IPS DF 19.7 (cell line): ENCODE measurements at places on chromosomes 2 and 18.

DNA sequence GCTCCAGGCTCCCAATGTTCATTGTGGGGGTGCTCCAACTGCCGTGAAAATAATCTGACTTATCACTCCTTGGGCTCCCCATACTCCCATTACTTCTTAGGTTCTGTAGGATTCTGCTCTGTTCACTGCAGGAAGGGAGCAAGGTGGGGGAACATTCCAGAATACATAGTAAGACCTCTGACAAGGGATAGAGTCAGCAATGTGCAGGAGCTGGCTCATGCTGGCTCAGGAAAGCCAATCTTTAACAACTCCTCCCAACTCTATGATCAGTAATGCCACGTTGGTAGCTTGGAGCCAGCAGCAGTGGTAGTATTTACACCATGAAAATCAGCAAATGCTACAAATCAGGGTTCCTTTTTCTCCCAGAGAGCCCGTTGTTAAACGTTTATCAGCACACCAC, 44.4 kb downstream of the FECH start:
- no peak for DNase-seq

GRCh38 chr18:74836296-74837139, 238.8 kb downstream of the ZNF407 start:
- no peak for DNase-seq

DNA sequence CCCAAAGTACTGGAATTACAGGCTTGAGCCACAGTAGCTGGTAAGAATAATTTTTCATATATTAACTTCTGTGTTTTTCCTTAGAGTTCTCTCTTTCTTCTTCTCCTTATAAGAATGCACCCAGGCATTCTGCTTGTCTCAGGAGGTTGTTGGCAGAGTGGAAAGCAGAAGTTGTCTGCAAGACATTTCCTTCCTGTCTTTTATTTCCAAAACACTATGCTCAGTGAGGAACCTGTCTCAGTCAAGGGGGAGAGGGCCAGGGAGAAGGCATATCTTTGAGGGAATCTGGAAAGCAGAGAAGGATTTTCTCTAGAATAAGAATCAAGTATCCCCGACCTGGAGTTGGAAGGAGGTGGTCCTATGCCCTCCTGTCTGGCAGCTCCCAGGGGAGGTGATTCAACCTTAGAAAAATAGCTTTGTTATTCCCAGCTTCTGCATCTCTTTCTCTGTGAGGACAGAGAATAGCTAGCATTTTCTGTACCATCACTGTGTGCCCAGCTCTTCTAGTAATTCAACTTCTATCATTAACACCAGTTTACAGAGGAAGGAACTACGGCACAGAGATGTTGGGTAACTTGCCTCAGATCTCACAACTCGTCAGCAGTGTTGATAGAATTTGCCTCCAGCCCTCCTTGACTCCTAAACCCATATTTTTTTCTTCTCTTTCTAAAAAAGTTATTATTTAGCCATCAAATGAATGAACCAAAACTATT, 3.8 kb upstream of the LPIN2 start:
- no peak for DNase-seq

- no peak for DNase-seq
Measured at GRCh38 chr2:241563571-241563980, 5.0 kb downstream of the BOK start.

- DNase-seq: no peak
Measured at GRCh38 chr2:169345486-169346437, 16.6 kb downstream of the LRP2 start.

GRCh38 chr18:65322895-65323294, 427.9 kb upstream of the CDH7 start:
- DNase-seq: no peak

GRCh38 chr2:160194946-160195345, 5.1 kb downstream of the ITGB6 start:
- DNase-seq: no peak

DNA sequence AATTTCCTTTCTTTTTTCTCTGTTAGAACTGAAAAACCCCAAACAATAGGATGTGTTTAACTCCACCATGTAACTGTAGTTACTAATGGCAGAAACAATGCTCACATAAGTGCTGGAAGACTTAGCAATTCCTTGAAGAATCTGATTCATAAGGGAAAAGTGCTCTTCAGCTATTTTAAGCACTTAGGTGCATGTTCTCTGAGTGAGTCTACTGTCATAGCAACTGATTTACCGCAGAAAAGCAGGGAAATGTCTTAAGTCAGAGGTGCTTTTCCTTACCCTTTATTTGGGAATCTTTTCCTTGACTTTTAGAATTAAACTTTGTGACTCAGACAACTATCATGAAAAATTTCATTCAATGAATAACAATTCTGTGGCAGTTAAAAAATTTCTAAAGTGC, 65.4 kb upstream of the NABP1 start:
- no peak for DNase-seq

GRCh38 chr2:241285596-241285995, 29.9 kb downstream of the HDLBP start:
- no peak for DNase-seq

DNA sequence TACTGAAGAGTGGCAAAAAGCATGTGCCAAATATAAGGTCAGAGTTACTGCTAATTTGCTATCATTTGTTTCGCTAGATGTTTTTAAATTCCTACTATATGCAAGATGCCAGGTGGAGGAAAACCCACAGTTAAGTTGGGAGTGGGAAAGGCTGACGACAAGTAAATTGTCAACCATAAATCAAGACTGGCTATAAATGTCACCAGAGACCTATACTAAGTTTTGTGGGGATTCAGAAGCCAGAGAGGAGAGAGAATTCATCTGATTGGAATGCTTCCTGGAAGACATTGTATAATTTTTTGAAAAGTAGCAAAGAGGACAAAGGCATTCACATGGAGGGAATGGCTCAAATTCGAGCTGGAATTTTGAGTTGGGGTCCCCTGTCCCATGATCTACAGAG, 64.3 kb downstream of the CFAP221 start:
- no peak for DNase-seq

GRCh38 chr2:236107942-236108625, 60.1 kb downstream of the GBX2 start:
- DNase-seq: no peak

GRCh38 chr2:163466331-163467250, 269.2 kb downstream of the FIGN start:
- DNase-seq: no peak

DNA sequence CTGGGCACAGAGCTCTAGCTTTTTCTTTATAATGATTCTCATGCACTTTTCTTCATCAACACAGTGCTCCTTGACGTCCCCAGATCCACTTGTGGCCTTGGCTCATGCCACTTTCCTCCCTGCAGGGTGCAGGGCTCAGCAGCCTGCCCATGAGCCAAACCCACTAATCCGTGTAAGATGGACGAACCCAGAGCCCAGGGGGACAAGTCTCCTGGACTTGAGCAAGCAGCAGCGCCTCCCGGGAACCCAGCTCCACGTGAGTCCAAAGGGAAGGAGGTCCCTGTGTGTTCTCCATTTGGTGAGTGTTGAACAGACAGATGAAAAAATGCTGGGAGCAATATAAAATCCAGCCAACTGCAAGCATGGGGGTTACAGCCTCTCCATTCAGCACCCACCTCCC, 470.6 kb upstream of the HS6ST1 start:
- DNase-seq: no peak

DNA sequence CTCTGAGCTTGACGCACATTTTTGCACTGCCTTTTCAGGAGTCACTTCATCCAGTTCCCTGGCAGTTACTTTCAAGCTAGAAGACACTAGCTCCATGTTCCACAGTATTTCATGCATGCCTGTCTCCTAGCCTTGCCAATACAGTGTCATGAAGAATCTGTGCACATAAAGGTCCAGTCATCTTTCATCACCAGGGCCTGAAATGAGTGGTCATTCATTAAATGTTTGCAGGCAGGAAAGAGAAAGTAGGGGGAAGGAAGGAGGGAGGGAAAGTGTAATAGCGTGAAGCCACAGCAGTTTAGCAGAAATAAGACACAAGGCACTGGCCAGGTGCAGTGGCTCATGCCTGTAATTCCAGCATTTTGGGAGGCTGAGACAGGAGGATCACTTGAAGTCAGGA, 92.4 kb upstream of the COPS8 start:
- no peak for DNase-seq

- no peak for DNase-seq
Measured at GRCh38 chr2:107001551-107001950, 115.6 kb upstream of the ST6GAL2 start.

DNA sequence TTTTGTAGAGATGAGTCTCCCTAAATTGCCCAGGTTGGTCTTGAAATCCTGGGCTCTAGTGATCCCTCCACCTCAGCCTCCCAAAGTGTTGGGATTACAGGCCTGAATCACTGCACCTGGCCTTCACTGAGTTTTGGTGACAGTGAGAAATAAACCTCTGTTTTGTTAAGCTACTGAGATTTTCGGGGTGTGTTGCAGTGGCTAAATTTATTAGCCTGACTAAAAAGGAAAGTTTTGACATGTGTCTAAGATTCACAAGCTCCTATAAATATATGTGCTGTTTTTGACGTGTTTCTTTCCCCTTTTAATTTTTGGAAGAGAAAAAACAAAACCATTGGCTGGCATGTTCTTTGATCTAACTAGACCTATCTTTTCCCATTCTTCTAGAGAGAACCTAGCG, 190.5 kb upstream of the MC4R start:
- no peak for DNase-seq

DNA sequence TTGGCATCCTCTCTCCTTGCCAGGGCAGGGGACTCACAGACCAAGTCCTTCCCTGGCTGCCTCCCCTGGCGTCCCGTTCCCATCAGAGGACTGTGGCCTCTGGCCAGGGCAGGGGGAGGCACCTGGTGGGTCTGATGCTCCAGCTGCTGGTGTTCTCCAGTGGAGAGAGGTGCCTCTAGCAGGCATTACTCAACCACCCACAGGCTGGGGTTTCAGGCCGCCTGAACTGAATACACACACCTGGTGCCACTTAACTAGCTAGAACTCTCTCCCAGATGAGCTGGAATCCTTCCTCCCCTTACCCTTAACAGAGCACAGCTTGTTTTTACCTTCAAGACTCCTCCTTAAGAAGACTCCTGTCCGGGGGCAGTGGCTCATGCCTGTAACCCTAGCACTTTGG, 37.7 kb upstream of the CNGA3 start:
- no peak for DNase-seq

DNA sequence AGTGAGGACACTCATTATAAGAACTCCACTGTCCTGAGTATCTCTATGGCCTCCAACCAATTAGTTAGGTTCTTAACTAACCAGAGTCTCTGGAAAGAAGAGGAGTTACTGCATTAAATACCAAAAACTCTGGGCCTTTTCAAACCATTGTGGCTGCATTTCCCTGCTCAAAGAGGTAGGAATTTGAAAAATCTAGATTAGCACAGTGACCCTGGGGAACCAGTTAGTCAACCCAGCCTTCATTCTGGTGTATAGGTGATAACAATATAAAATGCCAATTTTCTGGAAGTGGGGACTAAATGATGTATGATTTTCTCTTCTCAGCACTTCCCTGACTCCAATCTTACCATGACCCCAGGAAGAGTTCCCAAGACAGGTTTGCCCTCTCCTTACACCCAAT, 287.8 kb upstream of the SETBP1 start:
- DNase-seq: peak; percentile 23

DNA sequence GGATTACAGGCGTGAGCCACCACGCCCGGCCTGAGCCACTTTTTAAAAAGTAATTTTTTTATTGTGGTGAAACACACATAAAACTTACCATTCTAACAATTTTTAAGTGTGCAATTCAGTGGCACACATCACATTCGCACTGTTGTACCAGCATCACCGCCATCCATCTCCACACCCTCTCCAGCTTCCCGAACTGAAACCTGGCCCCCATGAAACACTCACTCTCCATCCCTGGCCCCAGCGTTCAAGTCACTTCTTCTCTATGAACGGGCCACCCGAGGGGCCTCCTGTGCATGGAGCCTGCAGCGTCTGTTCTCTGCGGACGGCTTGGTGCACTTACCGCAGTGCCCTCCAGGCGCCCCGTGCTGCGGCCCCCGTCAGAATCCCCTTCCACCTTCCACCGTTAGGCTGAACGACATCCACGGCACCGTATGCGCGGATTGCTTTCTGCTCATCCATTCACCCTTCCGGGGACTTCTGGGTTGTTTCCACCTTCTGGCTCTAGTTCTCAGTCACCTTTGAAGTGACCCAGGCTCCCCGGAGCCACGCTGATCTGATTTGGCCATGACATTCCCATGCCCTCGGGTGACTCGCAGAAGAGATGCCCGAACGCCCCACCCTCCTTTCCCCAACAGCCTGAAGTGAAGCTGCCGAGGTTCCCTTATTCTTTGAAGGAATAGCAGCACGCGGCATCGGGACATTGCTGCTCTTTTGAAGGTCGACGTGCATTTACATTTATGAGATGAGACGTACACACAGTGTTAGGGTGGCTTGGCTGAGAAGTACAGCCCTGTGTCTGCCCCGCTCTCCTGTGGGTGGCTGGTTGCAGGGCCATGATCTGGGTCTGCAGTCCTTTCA, 134.4 kb downstream of the MBP start:
- no peak for DNase-seq

DNA sequence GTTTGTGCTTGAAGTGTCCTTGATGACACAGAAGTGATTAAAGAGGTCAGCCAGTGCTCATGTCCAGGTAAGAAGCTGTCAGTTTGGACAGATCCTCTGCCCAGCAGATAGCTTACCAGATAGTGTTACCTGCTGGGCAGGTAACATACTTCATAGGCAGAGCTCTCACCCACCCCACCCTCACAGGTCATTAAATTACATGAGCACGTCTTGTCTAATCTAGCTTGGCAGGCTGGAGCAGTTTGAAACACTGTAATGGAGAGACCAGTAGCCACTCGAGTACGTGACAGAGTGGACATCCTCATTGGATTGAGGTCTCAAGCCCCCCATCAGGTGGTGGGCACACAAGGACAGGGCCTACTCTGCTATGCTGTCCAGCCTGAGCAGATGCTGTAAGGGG, 27.1 kb downstream of the TTC32 start:
- no peak for DNase-seq

- DNase-seq: no peak
Measured at GRCh38 chr18:2969695-2970094, 43.2 kb downstream of the LPIN2 start.

- DNase-seq: no peak
Measured at GRCh38 chr2:201933792-201934237, 99.8 kb upstream of the FZD7 start.

- DNase-seq: peak; percentile 30
Measured at GRCh38 chr2:57156231-57156924, 890.2 kb upstream of the VRK2 start.

DNA sequence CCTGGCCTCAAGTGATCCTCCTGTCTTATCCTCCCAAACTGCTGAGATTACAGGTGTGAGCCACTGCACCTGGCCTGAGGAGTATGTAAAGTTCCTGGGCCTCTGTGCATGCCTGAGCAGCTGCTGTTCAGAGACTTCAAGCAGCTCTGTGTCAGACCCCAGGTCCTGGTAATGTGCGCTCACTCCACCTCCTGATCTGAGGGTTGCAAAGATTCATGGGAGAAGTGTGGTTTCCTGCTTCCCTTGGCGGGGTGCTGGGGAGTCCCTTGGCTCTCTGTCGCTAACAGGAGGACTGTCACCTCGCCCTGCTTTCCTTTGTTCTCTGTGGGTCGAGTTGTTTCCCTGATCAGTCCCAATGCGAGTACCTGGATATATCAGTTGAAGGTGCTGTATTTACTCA, 8.6 kb upstream of the IL36A start:
- DNase-seq: no peak
